ENCODE measurements at places on chromosomes 12 and 14.

DNA sequence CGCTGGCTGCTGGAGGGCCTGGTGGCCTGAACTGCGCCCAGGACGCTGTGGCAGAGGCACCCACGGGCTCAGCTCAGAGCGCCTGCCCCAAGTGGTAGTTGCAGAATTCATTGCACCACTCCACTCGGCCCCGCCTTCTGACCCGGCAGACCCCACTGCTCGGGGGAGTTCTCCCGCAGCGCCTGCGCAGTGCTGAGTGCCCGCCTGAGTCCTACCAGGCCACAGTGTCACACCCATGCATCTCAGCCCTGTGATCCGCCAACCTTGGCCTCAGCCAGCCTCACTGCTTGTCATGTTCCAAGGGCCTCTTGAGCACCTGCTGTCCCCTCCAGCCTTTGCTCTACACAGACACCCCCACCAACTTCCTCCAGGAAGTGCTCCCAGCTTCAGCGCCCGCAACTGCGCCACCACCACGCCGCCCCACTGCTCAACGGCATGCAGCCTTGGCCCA is 12.2 kb downstream of the DEGS2 start:
- DNase-seq, result no peak

DNA sequence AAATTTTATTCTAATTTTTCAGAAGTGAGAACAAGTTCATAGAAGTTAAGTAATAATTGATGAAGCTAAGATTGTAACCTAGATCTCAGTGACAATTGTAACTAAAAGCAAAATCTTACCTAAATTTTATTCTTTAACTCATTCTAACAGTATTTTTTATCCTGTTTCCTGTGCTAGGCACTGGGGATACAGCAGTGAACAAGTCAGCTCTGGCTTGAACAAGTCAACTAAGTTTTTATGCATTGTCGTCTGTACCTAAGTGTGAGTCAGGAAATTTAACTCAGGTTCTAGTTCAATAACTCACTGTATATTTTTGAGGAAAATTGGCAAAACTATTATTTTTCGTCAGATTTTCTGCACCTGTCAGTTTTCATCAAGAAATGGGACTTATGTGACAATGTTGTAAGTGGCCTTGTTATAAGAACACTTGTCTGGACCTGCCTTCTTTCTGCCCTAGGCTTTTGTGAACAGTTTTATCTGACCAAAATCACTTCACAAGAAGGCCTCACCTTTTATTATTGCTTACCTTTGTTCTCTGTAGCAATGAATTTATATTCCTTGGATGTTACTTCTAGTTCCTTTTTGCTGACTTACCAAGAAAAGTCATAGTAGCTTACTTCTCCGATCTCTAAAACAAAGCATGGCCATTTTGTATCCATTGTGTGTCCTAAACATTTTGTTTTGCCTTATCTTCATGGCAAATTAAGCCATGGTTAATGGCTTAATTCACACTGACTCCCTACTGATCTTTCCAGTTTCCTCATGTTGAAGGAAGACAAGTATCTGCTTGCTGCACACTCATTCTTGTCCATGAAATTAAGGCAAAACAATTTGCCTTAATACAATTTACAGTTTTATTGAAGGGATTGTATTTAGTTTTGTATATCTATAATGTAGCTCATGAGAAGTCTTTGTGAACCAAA is 2.7 kb downstream of the TMTC3 start:
- no peak for DNase-seq

GRCh38 chr12:64099397-64099796 is 122.7 kb downstream of the KICS2 start:
- DNase-seq, result no peak

DNA sequence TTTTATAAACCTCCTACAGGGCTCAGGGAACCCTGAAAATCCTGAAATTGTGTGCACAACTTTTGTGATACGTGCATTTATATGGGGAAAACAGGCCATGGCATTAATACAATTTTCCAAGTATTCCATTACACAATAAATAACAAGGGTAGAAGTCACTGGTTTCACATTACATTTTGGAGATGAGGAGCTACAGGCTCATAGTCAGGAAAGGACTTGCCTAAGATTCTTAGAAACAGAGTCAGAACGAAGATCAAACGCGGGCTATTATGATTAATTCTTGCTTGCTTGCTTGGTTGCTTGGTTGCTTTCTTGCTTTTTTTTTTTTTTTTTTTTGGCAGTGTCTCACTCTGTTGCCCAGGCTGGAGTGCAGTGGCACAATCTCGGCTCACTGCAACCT is 16.7 kb downstream of the NOS1 start:
- DNase-seq, result no peak

GRCh38 chr12:76944892-76945291 is 66.1 kb upstream of the CSRP2 start:
- DNase-seq, result no peak

- no peak for DNase-seq
These were observed 50.3 kb upstream of the TRIM9 start for GRCh38 chr14:51145246-51145645.

DNA sequence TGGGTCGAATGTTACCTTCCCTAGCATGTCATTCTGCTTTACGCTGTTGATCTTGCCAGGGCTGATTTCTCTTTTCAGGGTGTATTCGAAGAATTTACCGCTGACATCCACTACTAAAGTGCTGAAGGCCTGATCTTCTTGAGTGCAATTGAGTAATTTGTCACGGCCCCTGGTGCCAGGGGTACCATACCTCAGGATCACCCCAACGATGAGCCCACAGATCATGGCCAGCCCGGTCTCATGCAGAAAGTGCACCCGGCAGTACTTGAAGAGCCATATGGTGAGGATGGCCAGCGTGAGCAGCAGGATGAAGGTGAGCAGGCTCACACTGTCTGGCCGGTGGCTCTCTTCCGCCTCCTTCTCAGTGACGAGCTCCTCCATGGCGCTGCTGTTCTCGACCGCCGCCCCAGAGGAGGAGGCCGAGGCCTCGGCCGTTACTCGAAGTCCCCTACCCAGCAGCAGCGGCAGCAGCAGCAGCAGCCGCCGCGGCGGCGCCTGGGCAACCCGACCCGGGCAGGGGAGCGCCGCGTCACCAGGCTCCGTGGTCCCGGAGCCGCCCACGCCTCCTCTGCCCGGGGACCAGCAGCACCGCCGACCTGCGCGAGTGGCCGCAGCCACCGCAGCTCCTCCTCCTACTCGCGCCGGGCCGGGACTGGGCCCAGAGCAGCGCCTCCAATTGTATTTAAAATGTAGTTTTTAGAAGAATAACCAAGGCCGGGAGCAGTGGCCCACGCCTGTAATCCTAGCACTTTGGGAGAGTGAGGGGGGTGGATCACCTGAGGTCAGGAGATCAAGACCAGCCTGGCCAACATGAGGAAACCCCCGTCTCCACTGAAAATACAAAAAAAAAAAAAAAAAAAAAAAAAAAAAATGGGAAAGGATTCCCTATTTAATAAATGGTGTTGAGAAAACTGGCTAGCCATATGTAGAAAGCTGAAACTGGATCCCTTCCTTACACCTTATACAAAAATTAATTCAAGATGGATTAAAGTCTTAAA is 58.5 kb upstream of the TMPO start:
- DNase-seq, result no peak

DNA sequence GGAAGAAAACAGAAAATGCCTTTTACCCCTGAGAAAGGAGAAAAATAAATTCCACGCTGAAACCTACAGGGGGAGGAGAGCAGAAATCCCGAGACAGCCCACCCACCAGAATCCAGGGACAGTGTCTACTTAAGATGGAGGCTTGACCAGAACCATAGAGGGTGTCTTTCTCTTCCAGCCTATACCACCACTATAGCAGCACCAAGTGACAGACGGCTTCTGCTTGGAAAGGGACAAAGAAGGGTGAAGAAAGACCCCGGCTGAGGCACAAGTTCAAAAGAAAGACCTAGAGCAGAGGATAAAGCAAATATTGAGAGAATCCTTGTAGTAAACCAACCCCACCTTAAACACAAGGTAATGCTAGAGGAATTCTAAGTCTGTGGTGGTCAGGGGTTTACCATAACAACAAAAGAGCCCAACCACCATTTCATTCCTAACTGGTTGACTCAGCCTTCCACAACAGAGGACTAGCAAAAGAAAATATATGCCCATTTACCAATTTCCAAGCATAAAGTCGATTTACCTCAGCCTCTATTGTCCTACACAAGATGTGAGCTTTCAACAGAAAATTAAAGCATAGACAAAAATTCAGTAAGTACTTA is 105.3 kb upstream of the FOXG1 start:
- DNase-seq, result no peak

GRCh38 chr14:55599250-55599879 is 19.4 kb downstream of the KTN1 start:
- no peak for DNase-seq

DNA sequence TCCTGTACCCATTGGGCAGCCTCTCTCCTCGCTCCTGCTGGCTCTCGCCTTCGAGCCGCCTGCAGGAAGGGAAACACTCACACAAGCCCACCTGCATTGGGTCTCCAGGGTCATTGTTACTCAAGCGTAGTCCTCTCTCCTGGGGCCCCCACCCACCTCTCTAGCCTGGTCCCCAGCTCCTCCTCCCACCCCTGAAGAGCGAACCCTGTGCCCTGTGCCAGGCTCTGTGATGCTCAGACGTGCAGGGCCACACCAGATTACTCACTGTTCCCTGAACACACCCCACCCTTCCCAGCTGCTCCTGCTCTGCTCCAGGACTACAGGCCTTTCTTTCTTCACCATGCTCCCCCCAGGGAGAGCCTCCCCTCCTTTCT is 88.1 kb downstream of the NINJ2 start:
- DNase-seq, result no peak

DNA sequence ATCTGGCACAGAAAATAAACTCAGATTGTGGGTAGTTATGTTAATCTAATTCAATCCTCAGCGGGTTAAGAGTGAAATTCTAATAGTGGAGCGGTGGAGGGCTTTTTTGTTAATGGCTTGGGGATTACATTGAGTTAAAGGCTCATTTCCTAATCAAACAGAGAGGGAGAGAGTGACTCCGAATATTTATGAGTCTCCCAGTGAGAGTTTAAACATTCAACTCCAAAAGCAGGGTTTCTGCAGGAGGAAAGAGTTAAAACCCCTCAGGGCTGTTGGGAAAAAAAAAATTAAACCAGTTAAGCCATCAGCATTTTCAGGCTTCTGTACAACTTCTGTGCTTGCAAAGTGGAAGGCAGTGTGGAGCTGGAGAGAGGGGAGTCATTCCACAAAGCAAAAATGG is 62.1 kb upstream of the ESRRB start:
- no peak for DNase-seq

DNA sequence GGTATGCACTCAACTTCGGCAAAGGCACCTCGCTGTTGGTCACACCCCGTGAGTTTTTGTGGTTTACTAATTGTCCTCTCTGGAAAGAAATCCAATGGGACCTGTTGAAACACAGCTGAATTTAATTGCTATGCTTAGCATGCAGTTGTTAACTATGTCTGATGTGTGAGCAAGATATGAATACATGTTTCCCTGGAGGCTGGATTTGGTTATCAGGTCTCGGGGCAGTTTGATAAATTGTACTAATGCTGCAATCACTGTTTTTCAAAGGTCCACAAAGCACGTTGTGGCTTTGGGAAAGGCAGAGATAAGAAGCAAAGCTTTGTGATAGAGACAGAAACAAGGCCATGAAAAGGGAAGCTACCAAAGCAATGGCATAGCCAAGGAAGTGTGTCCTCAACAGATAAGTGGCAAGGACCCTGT is 91.3 kb downstream of the DAD1 start:
- no peak for DNase-seq

GRCh38 chr12:29131539-29131938 is 17.5 kb upstream of the FAR2 start:
- DNase-seq, result no peak

GRCh38 chr14:103362780-103363179 is 22.4 kb upstream of the MARK3 start:
- no peak for DNase-seq

- no peak for DNase-seq
These were observed 35.9 kb upstream of the TMTC2 start for GRCh38 chr12:82650627-82651337.

DNA sequence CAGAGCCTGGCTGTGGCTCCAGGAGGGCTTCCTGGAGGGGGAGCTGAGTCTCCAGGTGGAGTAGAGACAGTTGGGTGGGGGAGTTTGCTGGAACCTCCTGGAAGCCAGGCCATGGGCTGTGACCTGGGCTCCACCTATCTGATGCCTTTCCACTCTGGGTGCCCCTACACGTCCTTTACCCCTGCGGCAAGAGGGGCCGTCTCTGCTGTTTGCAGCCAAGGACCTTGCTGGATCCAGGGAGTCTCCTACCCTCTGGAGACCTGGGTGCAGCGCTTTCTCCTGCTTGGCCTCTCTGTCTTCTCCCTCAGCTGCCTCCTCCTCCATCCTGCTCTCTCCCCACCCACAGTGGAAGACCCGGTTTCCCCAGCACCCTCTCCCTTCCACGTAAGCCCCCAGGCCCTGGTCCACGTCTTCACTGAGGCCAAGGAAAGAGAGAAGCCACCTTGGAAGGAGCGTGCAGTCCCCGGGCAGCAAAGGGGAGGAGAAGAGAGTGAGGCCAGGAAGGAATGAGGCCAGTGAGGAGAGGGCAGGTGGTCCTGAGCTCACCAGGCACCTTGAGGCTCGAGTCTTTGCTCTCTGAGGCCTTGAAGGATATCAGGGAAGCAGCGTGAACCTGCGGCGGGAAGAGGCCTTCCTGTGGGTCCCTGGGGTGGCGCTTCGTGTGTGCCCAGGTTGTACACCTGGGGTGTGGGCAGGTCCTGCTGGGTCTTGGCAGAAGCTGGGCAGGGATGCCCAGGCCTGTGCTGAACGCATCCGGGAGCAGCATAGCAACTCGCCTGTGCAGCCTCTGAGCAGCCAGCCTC is 294.3 kb upstream of the RTL1 start:
- no peak for DNase-seq

GRCh38 chr12:62618930-62619329 is 152.3 kb downstream of the MON2 start:
- no peak for DNase-seq

GRCh38 chr12:22682663-22683062 is 57.7 kb downstream of the ETNK1 start:
- no peak for DNase-seq

DNA sequence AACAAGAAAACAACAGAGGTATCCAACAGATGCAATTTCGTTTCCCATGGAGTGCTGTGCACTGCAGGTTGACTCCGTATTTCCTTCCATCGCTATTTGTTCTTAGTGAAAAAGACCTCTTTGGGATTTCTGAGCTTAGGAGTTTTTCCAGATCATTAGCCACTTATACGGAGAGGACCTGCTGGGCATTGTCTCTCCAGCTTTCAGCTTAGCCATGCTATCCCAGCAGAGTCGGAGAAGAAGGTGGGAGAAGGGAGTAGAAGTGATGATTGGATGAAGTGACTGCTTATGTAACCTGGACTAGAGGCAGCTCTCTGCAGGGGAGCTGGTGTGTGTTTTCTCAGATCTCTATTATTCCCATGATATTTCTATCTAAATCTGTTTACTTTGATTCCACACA is 737.7 kb downstream of the DIO2 start:
- no peak for DNase-seq

GRCh38 chr12:109827566-109828550 is 5.3 kb downstream of the TRPV4 start:
- DNase-seq, result no peak

GRCh38 chr12:102548543-102548942 is 68.2 kb upstream of the IGF1 start:
- no peak for DNase-seq

DNA sequence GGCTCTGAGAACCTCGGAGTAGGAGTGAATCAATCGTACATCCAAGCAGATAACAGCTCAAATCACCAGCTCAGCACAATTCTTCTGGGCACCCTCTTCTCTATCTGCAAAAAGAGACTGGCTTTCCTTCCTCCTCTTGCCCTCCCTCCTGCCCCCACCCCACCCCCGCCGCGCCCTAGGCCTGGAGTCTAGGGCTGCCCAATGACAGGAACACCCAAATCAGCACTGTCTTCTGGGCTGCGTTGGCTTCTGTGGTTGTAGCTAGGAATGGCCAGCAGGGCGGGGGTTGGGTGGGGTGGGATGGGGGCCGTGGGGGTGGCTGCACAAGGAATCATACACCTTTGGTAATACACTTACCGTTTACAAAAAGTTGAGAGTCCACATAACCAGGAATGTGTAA is 28.0 kb upstream of the TMCC3 start:
- DNase-seq, result no peak

Measured in nucleus accumbens (tissue), 56 donors.